ENCODE measurements at places on chromosomes 11 and 22. TPM values are rescaled to one million over a fixed set of nuclear protein-coding genes. Genes with fewer than 3 reads are reported as not detected.

MN1 gene
- total RNA-seq: 2.4 TPM

GRCh38 chr11:14638561-14638960, 5.0 kb upstream of the PDE3B start:
- no peak for DNase-seq
- no peaks in the 10 kb centered on the region for H3K36me3 ChIP-seq
- no peak overlapping the region for H3K27ac ChIP-seq
- H3K27me3 ChIP-seq: peaks cover 5% of the 10 kb centered on the region

- no peaks in the 10 kb centered on the region for H3K36me3 ChIP-seq
- H3K27me3 ChIP-seq: no peaks in the 10 kb centered on the region
- peak within 1 kb of the TSS; percentile 47 for H3K27ac ChIP-seq
Measured at GRCh38 chr22:30425616-30426387, at the start of gene MTFP1. Gene MTFP1 (plus strand): TSS chr22:30425768. CDS start chr22:30425880, 112 bp downstream.

OVOL1 gene
- total RNA-seq: 64.4 TPM

DNA sequence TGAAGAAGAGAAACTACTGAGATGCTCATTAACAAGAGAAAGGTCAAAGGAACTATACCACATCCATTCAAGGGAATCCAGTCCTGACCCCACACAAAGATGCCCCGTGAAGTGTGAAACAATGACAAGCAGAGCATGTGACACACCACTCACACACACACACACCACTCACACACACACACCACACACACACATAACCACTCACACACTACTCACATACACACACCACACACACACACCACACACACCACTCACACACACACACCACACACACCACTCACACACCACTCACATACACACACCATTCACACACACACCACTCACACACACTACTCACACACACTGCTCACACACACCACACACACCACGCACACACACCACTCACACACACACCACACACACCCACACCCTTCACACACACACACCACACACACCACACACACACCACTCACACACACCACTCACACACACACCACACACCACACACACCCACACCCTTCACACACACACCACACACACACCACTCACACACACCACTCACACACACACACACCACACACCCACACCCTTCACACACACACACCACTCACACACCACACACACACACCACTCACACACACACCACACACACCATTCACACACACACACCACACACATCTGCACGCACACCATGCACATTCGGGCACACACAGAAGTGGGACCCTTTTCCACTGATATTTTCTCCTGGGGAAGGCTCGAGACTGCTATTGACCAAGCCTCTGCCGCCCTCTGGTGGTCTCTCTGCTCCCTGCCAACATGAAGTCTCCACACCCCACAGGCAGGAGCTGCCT, 32.0 kb upstream of the COMT start:
- peak; percentile 87 for DNase-seq
- no peaks in the 10 kb centered on the region for H3K27me3 ChIP-seq
- H3K4me3 ChIP-seq: no peak overlapping the region
- no peak overlapping the region for H3K27ac ChIP-seq

- DNase-seq: no peak
- H3K4me3 ChIP-seq: no peak overlapping the region
- H3K4me1 ChIP-seq: peaks cover 14% of the 10 kb centered on the region
- H3K36me3 ChIP-seq: no peaks in the 10 kb centered on the region
- H3K27me3 ChIP-seq: no peaks in the 10 kb centered on the region
Measured at GRCh38 chr11:108588287-108588686, 5.3 kb downstream of the EXPH5 start.

DNA sequence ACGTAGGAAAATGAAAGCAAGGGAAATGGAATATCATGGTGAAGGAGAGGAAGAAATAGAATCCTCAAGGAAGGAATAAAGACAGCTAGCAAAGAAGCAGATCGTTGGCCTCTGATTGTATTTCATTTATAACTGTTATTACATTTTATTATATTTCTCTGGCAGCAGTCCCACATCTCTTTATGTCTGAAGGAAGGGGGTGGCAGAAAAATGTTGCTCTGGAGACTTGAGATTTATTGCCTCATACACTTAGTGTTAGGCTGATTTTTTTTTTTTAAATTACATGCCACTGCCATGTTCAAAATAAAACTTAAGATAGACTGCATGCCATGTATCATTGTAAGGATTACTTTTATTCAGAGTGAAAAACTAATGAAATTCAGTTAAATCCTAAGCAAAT, 971.7 kb upstream of the CHORDC1 start:
- no peaks in the 10 kb centered on the region for H3K36me3 ChIP-seq
- H3K4me1 ChIP-seq: no peaks in the 10 kb centered on the region
- H3K4me3 ChIP-seq: no peak overlapping the region
- no peak for DNase-seq
- no peak overlapping the region for H3K27ac ChIP-seq

TMPRSS6 gene
- 1.5 TPM for total RNA-seq

GRCh38 chr22:44586351-44586990, 88.4 kb upstream of the RTL6 start:
- H3K27me3 ChIP-seq: peaks cover 62% of the 10 kb centered on the region
- no peak for DNase-seq
- peak overlapping the region; percentile 18 for H3K4me3 ChIP-seq
- H3K4me1 ChIP-seq: no peaks in the 10 kb centered on the region

DNA sequence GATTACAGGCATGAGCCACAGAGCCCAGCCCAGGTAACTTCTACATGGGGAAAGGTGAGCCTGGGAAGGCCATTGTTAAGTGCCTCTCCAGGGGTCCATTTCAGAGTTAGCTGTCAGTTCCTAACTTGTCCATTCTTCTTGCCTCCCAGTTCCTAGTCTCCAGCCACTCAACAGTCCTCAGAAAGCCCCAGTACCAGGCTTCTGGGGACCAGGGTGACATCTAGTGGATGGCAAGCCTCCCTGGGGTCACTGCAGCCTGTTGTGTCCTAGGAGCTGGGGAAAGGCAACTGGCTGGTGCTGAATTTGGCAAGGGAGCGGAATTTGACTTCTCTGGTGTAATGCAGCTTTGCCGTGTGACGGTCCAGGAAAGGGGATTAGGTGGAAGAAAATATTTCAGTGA, 2.1 kb downstream of the LGALS12 start:
- peaks cover 12% of the 10 kb centered on the region for H3K4me1 ChIP-seq
- no peak for DNase-seq
- H3K4me3 ChIP-seq: no peak overlapping the region
- no peaks in the 10 kb centered on the region for H3K36me3 ChIP-seq
- H3K27ac ChIP-seq: no peak overlapping the region
- H3K27me3 ChIP-seq: no peaks in the 10 kb centered on the region

DDTL gene
- total RNA-seq: 1.5 TPM

DNA sequence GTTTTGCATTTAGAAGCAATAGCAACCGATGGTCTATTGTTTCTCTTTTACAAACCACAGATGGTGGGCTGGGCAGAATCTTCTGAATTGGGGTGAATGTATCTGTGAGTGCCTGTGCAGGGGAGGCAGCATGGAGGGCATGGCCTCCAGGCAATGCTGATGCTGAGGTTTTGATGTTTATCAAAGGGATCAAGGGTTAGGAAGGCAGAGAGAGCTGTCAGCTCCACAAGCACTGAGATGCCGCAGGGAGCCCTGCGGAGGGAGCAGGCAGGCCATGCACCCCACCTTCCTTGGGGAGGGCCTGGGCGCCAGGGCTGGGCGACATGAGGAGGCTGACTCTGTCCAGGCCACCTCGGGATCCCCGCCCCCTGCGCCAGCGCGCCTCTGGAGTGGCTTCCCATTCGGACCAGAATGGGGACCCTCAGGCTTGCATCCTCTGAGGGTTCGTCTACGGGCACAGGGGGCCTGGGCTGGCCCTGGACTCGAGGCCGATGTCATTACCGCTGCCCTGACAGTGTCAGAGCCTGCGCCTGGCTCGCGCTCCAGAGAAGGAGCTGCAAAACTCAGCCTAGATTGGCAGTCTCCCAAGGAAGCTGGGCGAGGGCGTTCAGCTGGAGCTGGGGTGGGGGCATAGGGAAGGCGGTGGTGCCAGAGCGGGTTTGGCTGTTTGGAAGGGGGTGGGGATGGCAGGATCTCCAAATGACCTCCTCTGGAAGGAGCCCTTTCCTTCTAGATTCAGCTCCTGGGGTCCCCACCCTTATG, 13.9 kb upstream of the TH start:
- no peaks in the 10 kb centered on the region for H3K36me3 ChIP-seq
- no peak overlapping the region for H3K4me3 ChIP-seq
- no peak overlapping the region for H3K27ac ChIP-seq

DNA sequence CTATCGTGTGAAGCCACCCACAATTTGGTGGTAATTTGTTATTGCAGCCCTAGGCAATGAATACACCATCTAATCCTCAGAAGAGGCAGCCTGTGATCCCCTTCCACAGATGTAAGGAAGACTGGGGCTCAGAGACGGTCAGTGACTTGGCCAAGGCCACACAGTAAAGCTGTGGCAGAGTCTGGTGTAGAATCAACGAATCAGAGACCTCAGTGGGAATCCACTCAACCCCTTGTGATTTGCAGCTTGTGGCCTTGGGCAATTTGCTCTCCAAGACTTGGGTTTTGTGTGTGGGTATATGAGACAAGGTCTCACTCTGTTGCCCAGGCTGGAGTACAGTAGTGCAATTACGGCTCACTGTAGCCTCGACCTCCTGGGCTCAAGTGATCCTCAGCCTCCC, 1.9 kb downstream of the LGALS2 start:
- no peaks in the 10 kb centered on the region for H3K27me3 ChIP-seq
- DNase-seq: no peak
- no peak overlapping the region for H3K27ac ChIP-seq
- H3K36me3 ChIP-seq: no peaks in the 10 kb centered on the region

DNA sequence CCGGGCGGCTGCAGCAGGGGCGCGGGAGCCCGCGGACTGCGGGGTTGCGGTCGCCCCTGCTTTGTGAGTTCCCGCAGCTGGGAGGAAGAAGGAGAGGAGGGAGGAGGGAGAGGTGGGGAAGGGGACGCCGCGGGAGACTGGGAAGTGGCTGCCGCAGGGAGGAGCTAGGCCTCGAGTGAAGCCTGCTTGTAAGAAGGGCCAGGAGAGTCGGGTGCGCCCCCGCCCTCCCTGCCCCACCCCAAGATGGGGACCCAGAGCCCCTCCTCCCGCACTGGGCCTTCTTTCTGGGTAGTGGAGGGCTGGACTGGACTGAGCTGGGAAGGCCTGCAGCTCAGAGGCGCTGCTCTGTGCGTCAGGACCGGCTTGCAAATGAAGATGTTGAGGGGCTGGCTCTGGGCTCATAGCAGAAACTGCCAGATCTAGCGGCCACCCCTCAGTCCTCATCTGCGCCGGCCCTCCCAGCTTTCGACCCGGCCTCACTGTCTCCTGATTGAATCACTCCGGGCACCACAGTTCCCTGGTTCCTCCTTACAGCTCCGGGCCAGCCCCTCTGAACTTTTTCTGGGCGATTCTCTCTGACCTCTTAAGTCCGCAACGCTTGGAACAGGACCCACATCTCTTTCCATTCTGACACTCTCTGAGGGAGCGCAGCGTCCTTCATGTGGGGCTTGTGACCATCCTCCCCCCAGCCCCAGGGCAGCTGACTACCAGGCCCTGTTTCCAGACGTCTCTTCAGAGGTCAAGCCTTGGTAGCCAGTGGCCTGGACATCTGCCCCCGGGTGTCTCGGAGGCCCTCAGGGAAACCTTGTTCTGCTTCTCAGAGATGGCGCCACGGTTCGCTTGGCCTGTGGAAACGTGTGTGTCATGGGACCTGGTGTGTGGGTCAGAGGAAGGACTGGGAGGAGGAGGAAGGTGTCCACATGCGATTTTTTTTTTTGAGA, 21.9 kb downstream of the SERPINH1 start:
- H3K27ac ChIP-seq: peak overlapping the region; percentile 96
- H3K36me3 ChIP-seq: no peaks in the 10 kb centered on the region
- H3K4me1 ChIP-seq: peaks cover 24% of the 10 kb centered on the region
- peak overlapping the region; percentile 72 for H3K4me3 ChIP-seq
- H3K27me3 ChIP-seq: no peaks in the 10 kb centered on the region
- peak; percentile 80 for DNase-seq

ZBTB16 gene
- total RNA-seq: 238 TPM
